M059J (cell line): ENCODE measurements at places on chromosomes 2 and 18. TPM values are rescaled to one million over a fixed set of nuclear protein-coding genes. Genes with fewer than 3 reads are reported as not detected.
A peak's percentile ranks its signal among the peaks of the same experiment; 100 is the strongest.

DNA sequence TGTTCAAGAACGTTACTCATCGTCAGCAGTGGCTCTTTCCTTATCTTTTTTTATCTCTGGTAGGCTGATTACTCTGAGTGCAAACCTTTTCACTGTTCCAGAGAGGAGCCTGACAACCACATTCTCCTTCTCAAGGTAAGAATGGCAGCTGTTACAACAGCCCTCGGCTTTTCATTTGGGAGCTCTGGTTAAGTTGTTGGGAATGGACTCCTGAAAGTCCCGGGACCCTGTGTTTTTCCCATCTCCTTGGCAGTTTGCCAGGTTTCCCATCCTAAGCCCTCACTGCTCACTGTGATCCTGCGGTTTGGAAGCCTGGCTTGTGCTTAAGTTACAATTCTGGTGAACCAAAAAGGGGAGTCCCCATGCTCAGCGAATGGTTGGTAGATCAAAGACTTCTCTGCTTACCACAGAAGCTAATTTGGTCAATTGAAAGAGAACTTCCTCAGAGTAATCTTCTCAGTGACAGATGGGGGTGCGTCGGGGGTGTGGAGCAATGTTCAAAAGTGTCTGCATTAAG lies 122.3 kb downstream of the LYPD6B start:
- peak; percentile 45 for DNase-seq

GRCh38 chr18:79484661-79485621 lies 89.2 kb downstream of the NFATC1 start:
- peak; percentile 73 for DNase-seq

- no peak for DNase-seq
Measured at GRCh38 chr2:43430489-43430888, 165.3 kb downstream of the THADA start.

DNA sequence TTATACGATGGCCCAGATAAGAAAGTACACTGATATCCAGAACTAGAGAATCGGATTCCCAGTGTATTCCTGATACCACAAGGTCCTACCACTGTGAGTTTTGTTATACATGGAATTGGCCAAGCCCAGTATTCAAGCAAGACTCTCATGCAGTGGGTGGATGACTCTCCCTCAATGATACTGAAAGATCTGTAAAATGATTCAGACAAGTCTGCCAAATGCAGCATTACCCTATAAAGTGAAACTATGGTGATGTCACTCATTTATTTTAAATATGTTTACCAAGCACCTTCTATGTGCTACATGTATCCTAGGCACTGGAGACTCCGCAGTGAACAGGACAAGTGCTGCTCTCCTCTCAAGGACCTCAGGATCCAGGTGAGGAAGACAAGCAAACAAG lies 22.6 kb downstream of the MYO5B start:
- DNase-seq: no peak

- peak; percentile 35 for DNase-seq
Measured at GRCh38 chr2:151161821-151162551, 99.7 kb downstream of the RBM43 start.

- DNase-seq: no peak
Measured at GRCh38 chr2:184472481-184472880, 125.8 kb upstream of the ZNF804A start.

DNA sequence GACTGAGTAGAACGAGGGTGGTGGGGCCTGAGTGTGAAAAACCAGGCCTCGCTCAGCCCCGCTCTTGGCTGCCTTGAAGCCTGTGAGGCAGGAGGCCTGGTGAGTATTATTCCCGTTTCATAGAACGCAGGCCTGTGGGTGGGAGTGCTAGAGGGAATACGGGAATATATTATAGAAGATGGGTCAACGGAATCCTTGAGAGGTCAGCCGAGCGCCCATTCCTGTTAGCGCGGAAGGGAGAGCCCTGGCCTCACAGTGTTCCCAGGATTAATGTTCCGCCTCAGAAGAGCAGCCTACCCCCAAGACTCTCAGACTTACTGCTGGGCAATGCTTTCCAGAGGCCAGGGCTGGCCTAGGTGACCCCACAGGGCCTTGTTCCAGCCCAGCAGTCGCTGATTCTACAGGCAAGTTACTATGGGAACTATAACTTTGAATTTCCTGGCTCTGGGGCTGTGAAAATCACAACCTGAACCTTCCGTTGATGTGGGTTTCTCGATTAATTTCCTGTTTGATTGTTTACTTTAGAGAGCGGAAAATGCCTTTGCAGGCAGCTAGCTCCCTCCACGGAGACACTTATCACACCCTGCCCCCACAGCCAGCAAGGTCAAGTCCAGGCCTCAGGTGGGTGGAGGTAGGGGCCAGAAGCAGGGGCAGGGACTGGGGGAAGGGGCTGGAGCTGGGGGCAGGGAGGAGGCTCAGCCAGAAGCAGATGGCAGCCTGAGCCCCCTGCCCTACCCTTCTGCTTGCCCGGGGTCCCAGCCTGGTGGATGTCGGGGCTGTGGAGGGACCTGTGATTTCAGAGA lies 108.3 kb downstream of the SMAD7 start:
- DNase-seq: peak; percentile 74

GRCh38 chr2:133204421-133204820 lies 363.8 kb downstream of the NCKAP5 start:
- no peak for DNase-seq

DNA sequence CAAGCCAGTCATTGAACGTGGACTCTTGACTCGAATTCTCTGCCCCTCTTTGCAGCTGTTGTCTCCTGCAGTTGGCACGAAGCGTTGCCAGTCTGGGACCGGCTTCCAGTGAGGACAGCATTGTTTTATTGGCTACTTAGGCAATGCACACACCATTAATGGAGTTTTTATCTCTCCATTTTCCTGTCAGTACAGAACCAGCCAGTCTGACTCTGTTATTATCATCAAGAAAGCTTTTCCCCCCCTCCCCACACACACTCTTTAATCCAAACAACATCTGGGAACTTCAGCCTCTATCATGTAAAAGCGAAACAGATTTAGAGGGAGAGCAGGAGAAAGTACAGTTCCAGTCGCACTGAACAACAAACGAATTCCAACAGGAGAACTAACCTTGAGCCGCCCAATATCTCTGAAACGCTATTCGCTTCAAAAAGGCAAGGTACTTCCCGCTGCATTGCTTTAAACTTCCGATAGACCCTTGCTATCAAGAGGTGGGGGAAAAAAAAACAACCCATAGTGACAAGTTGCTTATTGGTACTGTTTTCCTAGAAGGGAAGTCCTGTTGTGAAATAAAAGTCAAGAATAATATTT lies 38.2 kb downstream of the ACVR1 start:
- DNase-seq: peak; percentile 25

DNA sequence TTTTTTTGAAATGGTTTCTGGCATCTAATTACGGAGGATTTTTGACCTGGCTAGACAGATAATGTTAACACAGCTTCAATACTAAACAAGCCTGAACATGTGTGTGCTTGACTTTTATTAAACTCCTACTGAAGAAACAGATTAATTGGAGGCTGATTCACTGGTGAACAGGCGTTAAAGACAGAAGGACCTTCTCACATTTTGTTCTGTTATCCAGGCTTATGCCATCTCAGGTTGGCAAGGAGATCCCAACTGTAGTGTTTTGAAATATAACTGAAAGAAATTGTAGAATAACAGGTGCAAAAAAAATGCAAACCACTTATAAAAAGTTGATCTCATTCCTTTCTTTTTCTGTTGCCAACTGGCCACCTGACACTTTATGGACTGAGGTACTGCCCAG lies 269.6 kb downstream of the ARHGAP15 start:
- no peak for DNase-seq

TRAPPC8 gene
- total RNA-seq: 23.8 and 34.4 TPM in 2 replicates

TMEM198 gene
- 2.5 and 3.5 TPM in 2 replicates for total RNA-seq

GPR45 gene
- total RNA-seq: not detected in 2 replicates

TNFAIP6 gene
- total RNA-seq: not detected in 2 replicates

NRP2 gene
- total RNA-seq: 62.0 and 84.6 TPM in 2 replicates

UPP2 gene
- total RNA-seq: not detected in 2 replicates
